ENCODE measurements at places on chromosomes 2 and 18.

- no peak for DNase-seq
Observed at GRCh38 chr2:216916956-216917650, 57.2 kb upstream of the TNP1 start.

DNA sequence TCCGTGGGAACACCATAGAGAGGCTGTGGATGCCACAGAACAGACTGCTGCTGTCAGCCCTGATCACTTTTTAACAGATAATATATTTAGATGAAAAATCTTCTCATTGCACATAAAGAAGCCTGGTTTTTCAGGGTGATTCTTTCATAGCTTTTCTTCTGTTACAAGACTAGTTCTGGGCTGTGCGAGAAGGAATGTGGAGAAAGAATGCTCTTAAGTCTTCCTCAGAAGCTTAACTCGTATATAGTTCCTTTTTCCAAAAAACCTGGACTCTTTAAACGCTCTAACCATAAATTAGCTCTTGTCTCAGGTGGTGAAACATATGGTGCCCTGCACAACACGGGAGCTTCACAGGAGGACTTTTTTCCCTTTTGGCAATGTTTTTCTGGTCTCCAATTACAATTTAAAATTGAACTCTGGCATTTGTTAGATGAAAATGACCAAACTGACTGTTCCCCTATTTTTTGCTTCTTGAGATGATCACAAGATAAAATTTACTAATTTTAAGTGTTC is 125.9 kb upstream of the SMAD7 start:
- DNase-seq, result no peak

DNA sequence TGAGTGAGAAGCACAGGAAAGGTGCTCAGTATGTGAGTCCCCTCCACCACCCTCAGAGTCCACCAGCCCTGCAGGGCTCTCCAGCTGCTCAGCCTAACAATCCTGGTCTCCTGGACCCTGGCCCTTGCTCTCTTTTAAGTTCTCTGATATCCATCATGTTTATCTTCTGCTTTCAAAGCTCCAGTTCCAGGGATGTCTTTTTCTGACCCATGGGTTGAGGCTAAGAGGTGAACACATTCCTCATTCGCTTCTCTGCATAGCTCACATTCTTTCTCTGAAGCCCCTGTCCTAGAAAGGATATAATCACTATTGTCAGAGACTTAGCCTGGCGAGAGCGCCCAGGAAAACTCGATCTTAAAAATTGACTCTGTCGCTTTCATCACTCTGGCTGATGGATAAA is 86.4 kb downstream of the ARL4C start:
- DNase-seq, result no peak

GRCh38 chr2:75336451-75336850 is 137.1 kb upstream of the TACR1 start:
- no peak for DNase-seq

DNA sequence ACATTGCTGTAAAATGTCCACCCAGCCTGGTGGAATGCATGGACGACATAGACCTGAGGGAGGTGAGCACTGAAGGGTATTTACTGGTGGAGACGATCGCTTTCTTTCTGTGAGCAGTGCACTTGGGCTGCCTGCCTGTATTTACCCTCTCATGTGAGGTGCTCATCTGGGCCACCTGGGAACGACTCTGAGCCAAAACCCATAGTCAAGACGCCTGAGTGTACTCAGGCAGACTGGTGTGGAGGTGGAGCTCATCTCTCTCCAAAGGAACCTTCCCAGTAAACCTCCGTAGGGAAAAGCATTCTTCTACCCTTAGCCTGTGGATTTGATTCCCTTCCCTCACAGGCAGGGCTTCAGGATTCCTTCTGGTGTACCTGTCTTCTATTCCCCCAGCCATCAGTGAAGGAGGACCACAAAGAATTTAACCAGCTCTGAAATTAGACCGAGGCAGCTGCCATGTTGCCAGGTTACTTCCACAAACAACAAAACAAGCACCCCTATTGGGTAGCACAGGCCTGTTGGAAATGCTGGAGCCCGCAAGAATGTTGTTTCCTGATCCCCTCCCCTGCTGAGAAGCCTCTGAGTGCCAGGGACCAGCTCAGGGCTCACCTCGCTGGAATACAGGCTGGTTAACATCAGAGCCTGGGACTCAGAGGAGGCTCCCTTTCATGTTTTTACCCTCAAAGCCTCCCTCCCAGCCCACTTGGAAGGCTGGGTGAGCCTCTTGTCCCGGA is 47.5 kb upstream of the TXNDC2 start:
- no peak for DNase-seq

- DNase-seq, result no peak
Observed at GRCh38 chr2:130829015-130829414, 7.7 kb upstream of the ARHGEF4 start.

- no peak for DNase-seq
Observed at GRCh38 chr18:68722821-68723220, 7.9 kb upstream of the TMX3 start.

DNA sequence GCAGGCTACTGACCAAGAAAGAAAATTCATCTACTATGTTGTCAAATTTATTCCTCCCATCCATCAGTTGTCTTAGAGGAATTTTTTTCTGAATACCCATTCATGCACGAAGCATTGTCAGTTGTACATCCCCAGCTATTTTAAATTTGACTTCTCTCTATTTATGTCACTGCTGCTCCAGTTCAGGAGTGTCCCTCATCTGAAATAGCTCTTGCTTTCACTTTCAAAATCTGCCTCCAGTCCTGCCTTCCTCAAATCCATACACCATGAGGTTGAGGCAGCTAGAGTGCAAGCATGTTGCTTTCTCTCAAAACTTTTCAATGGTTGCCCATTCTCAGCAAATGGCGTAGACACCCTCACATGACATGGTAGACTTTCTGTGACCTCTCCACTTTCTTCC is 335.4 kb upstream of the CDH2 start:
- DNase-seq, result no peak
